ENCODE measurements at places on chromosomes 5 and 9.
A peak's percentile ranks its signal among the peaks of the same experiment; 100 is the strongest.

GRCh38 chr5:121688781-121689180 lies 162.9 kb upstream of the FTMT start:
- DNase-seq, result no peak

- no peak for DNase-seq
Observed at GRCh38 chr5:122375801-122376200, 63.8 kb downstream of the SNCAIP start.

DNA sequence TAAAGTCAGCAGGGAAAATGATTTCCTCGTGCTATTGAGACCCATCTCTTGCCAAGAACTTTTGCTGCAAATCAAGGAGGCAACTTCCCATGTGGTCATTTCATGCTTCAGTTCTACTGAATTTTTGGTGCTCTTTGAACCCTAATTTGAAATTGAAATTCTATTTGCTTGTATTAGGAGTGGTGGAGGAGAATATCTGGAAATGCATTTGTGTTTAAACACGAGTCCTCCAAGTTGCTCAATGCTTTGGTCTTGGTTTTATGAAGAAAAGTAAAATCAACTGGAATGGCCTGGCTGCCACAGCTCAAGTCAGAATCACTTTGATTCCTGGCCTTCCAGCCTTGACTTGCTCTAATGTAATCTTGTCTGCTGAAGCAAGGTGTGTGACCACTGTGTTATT lies 613.2 kb downstream of the TLE1 start:
- no peak for DNase-seq

DNA sequence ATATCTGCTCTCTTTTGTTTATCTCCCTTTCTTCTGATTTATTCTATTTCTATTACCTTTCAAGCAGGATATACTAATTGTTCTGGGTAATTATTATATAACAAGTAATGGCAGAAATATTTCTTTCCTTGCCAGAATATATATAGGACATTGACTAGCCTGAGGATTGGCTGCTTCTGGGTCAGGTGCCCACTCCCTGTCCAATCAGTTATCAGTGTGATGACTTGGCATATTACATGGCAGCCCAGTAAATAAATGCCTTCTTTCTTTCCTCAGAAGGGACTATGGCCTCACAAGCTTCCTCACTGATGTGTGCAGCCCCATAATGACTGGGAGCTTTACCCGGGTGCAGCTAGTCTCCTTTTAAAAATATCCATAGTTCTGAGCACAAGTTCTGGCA lies 301.1 kb downstream of the EFNA5 start:
- no peak for DNase-seq

- DNase-seq, result no peak
Observed at GRCh38 chr5:158967541-158967940, 132.2 kb downstream of the EBF1 start.

DNA sequence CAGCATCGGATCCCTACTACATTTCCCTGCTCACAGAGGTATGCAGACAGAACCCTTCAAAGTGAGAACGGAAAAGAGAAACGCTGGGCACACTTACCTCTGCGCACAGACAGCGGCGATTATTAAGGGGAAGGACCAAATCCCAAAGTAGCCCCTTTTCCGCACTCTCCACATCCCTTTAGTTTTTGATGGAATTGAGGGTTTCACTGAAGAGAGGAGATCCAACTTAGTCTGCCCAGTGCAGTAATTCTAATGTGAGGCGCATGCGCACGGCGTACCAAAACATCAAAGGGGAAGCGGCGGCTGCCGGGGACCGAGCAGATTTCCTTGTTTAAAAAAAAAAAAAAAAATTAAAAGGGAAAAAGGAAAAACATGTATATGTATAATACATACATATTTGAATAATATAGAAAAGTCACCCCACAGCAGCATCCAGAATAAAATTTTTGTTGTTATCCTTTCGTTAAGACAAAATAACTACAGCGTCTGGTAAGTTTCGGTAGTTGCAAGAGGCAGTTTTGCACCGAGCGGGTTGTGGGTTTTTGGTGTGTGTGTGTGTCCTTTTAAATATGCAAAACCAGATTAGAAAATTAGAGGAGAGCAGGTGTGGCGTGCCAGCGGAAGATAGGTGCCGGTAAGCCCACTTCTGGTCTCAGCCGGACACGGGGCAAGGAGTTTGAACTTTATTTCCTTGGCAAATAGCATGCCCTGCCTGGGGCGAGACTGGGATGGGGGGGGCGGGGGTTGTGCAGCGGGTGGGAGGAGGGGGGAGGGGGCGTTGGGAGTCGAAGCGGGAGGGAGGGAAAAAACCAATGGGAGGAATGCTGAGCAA lies at the start of gene GABRB2:
GABRB2 (minus strand) TSS at position 256 of the 832 bp plus-strand sequence; CDS start at position 174, 82 bp downstream.
- DNase-seq, result peak; percentile 55

GRCh38 chr5:82564963-82565362 lies 286.8 kb upstream of the RPS23 start:
- DNase-seq, result no peak

GRCh38 chr9:93684161-93684765 lies 107.9 kb downstream of the PHF2 start:
- no peak for DNase-seq

- DNase-seq, result no peak
Observed at GRCh38 chr9:76756941-76757673, 7.1 kb upstream of the PCA3 start.

GRCh38 chr5:175696855-175697198 lies 39.0 kb downstream of the HRH2 start:
- no peak for DNase-seq

DNA sequence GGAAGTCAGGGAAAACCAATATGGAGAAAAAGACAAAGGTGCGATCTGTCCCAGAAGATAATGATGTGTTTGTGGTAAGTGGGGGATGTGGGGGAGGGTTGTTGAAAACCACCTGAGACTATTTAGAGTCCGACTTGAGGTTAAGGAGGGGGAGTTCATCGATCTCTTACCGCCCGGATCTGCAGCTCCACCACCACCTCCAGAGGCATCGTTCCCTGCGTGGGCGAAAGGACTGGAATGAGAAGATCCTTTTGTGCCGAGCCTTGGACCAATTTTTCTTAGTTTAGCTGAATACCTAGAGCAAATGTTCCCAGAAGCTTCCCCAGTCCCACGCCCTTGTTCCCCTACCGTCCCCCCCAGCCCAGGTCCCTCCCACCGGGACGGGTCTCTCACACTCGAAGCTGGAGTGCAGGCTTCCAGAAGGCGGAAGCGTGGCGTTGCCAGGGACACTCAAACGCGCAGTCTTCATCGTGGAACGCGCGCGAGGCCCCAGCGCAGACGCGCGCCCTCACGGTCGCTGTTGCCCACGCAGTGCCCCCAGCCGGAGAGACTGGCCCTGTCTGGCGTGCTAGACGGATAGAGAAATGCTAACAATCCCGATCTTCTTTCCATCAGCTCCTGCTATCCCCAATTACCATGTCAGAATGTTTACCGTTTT lies at the start of gene SPATA6L:
SPATA6L (minus strand) TSS at position 439 of the 658 bp plus-strand sequence; CDS start at position 209, 230 bp downstream.
- peak; percentile 61 for DNase-seq

DNA sequence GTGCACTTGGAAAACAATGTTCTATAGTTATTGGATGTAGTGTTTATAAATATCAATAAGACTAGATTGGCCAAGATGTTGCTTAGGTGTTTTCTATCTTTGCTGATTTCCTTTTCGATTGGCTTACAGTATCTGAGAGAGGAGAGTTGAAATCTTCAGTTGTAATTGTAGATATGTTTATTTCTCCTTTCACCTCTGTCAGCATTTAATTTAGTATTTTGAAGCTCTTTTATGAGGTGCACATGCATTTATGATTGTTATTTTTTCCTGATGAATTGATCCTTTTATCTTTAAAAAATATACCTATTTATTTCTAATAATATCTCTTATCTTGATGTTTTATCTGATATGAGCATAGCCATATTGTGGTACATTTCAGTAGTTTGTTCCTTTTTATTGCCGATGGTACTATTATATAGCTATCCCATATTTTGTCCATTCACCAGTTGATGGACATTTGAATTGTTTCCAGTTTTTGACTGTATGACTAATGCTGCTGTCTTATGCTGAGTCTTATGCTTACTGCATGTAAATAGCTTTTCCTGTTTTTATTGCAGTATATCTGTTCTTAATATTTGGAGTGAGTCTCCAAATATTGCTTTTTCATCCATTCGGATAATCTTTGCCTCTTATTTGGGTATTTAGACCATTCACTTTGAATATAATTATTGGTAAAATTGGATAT lies 34.7 kb downstream of the ERCC6L2 start:
- no peak for DNase-seq

DNA sequence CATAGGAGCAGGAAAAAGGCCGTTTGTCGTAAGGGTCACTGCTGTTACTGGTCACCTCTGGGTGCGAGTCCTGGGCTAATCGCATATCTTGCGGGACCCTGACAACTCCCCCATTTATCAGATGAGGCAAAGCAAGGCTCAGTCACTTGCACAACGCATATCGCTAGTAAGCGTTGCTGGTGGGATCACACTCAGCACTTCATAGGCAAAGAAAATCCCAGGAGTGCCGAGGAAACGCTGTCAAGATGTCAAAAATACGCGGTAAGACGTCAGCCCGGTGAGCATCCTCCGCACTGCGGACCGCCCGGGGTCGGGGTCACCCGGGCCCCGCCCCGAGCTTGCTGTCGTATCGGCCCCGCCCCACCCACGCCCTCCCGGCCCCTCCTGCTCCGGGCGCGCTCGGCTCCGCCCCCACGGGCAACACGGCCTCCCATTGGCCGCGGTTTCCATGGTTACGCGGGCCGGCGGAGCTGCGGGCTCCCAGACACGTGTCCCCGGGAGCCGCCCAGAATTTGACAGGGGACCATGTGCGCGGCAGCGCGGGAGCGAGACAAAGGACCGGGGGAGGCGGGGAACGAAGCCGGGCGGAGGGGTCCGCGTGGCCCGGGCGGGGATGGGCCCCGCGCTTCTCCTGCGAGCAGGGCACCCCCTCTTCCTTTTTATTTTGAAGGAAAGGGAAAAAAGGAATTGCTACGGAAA lies 80.2 kb upstream of the IER5L start:
- peak; percentile 99 for DNase-seq

Data from GM23338 (cell line).